ENCODE measurements at places on chromosomes 3 and 15.

DNA sequence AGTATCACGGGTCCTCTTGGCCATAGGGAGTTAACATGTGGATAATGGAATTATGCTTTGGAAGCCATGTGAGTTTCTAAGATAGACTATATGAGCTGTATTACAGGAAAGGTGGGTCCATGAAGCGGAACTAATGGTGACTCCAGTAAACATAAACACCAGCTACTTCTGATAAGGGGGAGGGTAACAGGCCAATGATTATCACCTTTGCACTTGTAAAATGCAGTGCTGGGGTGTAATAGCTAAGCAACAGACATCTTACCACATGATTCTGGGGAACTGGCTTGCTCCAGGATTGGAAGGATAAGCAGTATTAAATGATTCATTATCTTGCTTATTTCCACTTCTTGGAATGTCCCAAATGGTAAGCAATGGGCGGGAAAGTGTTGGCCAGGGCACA lies 61.4 kb upstream of the CD47 start:
- H3K27ac ChIP-seq = no peak overlapping the region
- H3K27me3 ChIP-seq = no peaks in the 10 kb centered on the region
- no peak overlapping the region for H3K4me3 ChIP-seq
- no peak for DNase-seq
- H3K36me3 ChIP-seq = no peaks in the 10 kb centered on the region
- no peaks in the 10 kb centered on the region for H3K4me1 ChIP-seq

- H3K27me3 ChIP-seq = no peaks in the 10 kb centered on the region
- H3K4me3 ChIP-seq = no peak overlapping the region
- no peaks in the 10 kb centered on the region for H3K4me1 ChIP-seq
Measured at GRCh38 chr15:83582381-83582780, 71.5 kb upstream of the ADAMTSL3 start.

DNA sequence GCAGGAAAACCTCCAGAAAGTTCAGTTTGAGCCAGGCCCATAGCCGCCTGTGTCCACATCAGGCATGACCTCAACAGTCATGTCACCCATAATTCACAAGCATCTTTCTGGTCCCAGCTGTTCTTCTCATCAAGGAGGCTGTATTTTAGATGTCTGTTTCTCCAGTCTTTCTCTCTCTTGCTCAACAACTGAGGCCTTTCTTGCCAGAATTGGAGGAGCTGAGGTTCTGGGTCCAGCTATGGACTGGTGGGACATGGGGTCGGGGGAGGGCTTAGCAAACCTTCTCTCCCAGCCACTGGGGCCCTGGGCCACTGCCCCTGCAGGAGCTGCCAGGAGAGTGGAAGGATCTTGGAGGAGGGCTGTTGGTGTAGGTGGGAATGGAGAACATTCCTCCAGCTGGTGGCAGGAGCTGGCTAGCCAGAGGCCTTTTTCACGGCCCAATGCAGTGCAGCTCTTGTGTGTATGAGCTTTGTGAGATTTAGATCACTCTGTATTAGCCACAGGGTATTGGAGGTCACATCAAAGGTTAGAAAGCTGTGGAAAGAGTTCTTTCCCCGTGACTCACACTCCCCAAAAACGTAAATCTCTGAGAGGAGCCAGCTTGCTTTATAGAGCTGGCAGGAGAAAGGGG lies 23.5 kb downstream of the MAGEF1 start:
- no peak overlapping the region for H3K27ac ChIP-seq
- H3K36me3 ChIP-seq = no peaks in the 10 kb centered on the region
- no peak for DNase-seq
- no peaks in the 10 kb centered on the region for H3K27me3 ChIP-seq

DNA sequence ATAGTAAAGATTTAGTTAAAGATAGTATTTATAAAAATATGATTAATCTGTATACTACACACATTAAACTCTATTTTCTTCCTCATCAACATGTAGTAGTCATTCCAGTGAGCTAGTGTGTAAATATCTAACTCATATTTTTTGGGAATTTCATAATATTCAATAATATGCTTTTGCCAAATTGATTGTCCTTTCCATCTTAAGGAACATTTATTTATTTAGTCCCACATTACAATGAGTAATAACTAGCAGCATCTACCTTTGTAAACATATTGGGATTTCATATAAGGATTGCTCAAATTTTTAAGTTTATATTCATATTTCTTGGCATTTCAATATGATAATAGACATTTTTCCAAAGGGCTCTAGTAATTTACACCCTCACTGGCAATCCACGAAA lies 53.9 kb upstream of the GOLGA8B start:
- H3K36me3 ChIP-seq = no peaks in the 10 kb centered on the region
- H3K27me3 ChIP-seq = no peaks in the 10 kb centered on the region
- no peak overlapping the region for H3K27ac ChIP-seq
- DNase-seq = no peak
- H3K4me1 ChIP-seq = no peaks in the 10 kb centered on the region

DNA sequence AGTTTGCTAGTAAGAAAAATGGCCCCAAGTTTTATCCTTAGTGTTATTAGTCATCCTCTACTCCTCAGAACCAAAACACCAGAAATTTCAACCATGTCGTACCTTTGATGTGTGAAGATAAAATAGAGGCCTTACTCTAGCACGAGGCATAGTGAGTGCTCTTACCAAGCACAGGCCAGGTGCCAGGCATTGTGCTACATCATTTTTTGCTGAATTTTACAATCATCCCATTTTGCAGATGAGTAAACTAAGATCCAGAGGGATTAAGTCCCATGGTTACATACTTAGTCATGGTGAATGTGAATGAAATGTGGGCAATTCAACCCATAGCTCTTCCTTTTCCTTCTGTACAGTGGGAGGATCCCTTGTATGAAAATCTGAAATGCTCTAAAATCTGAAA lies 15.2 kb downstream of the LMCD1 start:
- H3K36me3 ChIP-seq = no peaks in the 10 kb centered on the region
- no peak overlapping the region for H3K27ac ChIP-seq
- H3K4me3 ChIP-seq = no peak overlapping the region
- no peaks in the 10 kb centered on the region for H3K27me3 ChIP-seq

- no peak overlapping the region for H3K27ac ChIP-seq
- no peak for DNase-seq
- H3K27me3 ChIP-seq = no peaks in the 10 kb centered on the region
- no peaks in the 10 kb centered on the region for H3K4me1 ChIP-seq
- no peaks in the 10 kb centered on the region for H3K36me3 ChIP-seq
- H3K4me3 ChIP-seq = no peak overlapping the region
Measured at GRCh38 chr15:73593304-73594074, 39.7 kb downstream of the NPTN start.

DNA sequence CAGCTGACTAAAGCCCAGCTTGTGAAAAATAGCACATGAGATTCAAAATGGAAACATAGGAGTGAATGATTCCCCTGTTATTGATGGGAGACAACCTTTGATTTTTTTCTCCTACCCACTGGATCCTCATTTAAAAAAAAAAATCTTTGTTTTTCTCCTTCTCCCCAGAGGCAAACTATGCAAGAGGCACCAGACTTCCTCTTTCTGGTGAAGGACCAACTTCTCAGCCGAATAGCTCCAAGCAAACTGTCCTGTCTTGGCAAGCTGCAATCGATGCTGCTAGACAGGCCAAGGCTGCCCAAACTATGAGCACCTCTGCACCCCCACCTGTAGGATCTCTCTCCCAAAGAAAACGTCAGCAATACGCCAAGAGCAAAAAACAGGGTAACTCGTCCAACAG lies 2.6 kb downstream of the CACNA1D start:
- no peak overlapping the region for H3K27ac ChIP-seq
- H3K4me1 ChIP-seq = peaks cover 13% of the 10 kb centered on the region
- H3K36me3 ChIP-seq = no peaks in the 10 kb centered on the region
- H3K27me3 ChIP-seq = peaks cover 18% of the 10 kb centered on the region

GRCh38 chr15:99253381-99254090 lies 2.3 kb downstream of the LRRC28 start:
- peaks cover 5% of the 10 kb centered on the region for H3K4me1 ChIP-seq
- H3K27ac ChIP-seq = no peak overlapping the region
- H3K4me3 ChIP-seq = no peak overlapping the region
- no peak for DNase-seq
- no peaks in the 10 kb centered on the region for H3K27me3 ChIP-seq
- peaks cover 6% of the 10 kb centered on the region for H3K36me3 ChIP-seq

GRCh38 chr3:100063929-100064461 lies 50.3 kb downstream of the FILIP1L start:
- DNase-seq = no peak
- no peaks in the 10 kb centered on the region for H3K36me3 ChIP-seq
- H3K27me3 ChIP-seq = no peaks in the 10 kb centered on the region
- H3K4me1 ChIP-seq = no peaks in the 10 kb centered on the region
- H3K27ac ChIP-seq = no peak overlapping the region
- H3K4me3 ChIP-seq = no peak overlapping the region

- no peaks in the 10 kb centered on the region for H3K36me3 ChIP-seq
- H3K27ac ChIP-seq = no peak within 1 kb of the TSS
- H3K27me3 ChIP-seq = peaks cover 17% of the 10 kb centered on the region
- DNase-seq = no peak
- H3K4me3 ChIP-seq = no peak within 1 kb of the TSS
Measured at GRCh38 chr3:87792534-87793336, 266.1 kb downstream of the CGGBP1 start.

GRCh38 chr15:79673416-79674123 lies 223.2 kb downstream of the MTHFS start:
- no peak overlapping the region for H3K4me3 ChIP-seq
- H3K36me3 ChIP-seq = no peaks in the 10 kb centered on the region
- no peaks in the 10 kb centered on the region for H3K27me3 ChIP-seq

DNA sequence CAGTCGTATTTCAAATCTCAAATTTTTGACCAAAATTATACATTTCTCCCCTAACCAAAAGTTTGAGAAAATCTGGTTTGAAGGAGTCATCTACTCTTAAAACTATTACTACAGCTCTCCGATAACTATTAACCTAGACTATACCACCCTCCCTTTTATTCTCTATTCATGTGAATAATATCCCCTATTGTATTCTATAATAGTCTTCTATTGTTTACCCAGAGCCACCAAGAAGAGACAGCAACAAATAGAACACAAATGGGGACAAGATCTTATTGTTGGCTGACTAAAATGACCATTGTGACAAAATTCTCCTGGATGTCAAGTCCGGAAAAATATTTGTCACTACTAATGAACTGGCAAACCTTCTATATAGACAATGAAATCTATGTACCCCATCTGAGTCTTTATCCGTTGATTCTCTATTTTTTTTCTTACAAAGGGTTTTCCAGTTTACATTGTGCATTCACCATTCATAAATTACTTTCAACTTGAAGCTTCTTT lies 618.0 kb downstream of the CADM2 start:
- no peak overlapping the region for H3K4me3 ChIP-seq
- H3K27me3 ChIP-seq = no peaks in the 10 kb centered on the region
- no peaks in the 10 kb centered on the region for H3K4me1 ChIP-seq
- DNase-seq = no peak
- no peak overlapping the region for H3K27ac ChIP-seq

DNA sequence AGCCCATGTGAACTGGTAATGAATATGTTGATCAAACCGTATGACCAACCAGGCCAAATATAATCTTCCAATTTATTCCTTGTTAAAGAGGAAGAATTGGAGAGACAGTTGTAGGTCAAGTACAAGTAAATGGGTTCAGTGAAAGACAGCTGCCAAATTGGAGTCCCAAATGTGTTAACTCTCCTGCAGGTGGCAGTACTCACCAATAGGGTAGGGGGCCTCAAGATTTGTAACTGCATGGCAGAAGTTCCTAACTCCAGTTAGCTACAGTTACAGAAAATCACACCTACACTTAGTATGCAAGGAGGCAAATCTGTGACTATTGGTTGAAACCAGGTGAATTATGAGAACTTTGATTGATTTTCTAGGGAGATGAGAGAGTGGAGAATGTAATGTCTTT lies 278.0 kb downstream of the ZBBX start:
- H3K4me1 ChIP-seq = no peaks in the 10 kb centered on the region
- H3K27ac ChIP-seq = no peak overlapping the region
- H3K36me3 ChIP-seq = no peaks in the 10 kb centered on the region

DNA sequence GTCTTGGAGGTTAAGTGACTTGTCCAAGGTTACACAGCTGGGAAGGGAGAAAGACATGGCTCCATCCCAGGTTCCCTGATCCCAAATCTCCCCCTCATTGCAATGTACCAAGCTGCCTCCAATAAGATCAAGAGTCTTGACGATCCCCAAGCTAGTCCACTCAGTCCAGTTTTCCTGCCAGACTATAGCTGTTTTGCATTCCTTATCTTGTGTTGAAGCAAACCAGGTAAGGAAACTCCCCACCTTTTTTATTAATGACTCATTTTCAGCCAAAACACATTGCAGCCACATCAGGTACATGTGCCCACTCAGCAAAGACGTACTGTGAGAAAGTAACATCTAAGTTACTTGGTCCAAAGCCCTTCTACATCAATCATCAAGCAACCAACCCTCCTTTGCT lies 41.9 kb downstream of the LIPC start:
- no peak for DNase-seq
- no peaks in the 10 kb centered on the region for H3K27me3 ChIP-seq
- H3K36me3 ChIP-seq = no peaks in the 10 kb centered on the region

- no peaks in the 10 kb centered on the region for H3K27me3 ChIP-seq
- H3K27ac ChIP-seq = no peak overlapping the region
Measured at GRCh38 chr15:28974142-28974541, 88.4 kb downstream of the APBA2 start.

GRCh38 chr3:131082871-131083863 lies 56.5 kb downstream of the NEK11 start:
- H3K4me3 ChIP-seq = no peak overlapping the region
- no peak for DNase-seq
- H3K27ac ChIP-seq = no peak overlapping the region
- no peaks in the 10 kb centered on the region for H3K36me3 ChIP-seq

GRCh38 chr3:60086811-60087210 lies 1037.0 kb upstream of the CFAP20DC start:
- H3K4me1 ChIP-seq = no peaks in the 10 kb centered on the region
- H3K27me3 ChIP-seq = no peaks in the 10 kb centered on the region
- no peak overlapping the region for H3K27ac ChIP-seq
- H3K36me3 ChIP-seq = no peaks in the 10 kb centered on the region

- no peak for DNase-seq
- no peaks in the 10 kb centered on the region for H3K36me3 ChIP-seq
- H3K4me1 ChIP-seq = no peaks in the 10 kb centered on the region
- no peaks in the 10 kb centered on the region for H3K27me3 ChIP-seq
- H3K4me3 ChIP-seq = no peak overlapping the region
Measured at GRCh38 chr15:79394231-79394630, 37.9 kb upstream of the MINAR1 start.

GRCh38 chr3:187255314-187255713 lies 36.2 kb downstream of the MASP1 start:
- H3K27me3 ChIP-seq = no peaks in the 10 kb centered on the region
- H3K4me1 ChIP-seq = no peaks in the 10 kb centered on the region
- H3K36me3 ChIP-seq = no peaks in the 10 kb centered on the region
- no peak for DNase-seq
- H3K4me3 ChIP-seq = no peak overlapping the region

GRCh38 chr3:69200384-69201068 lies 78.1 kb upstream of the LMOD3 start:
- DNase-seq = no peak
- H3K4me3 ChIP-seq = peak overlapping the region; percentile 67
- H3K27me3 ChIP-seq = no peaks in the 10 kb centered on the region
- peak overlapping the region; percentile 65 for H3K27ac ChIP-seq

DNA sequence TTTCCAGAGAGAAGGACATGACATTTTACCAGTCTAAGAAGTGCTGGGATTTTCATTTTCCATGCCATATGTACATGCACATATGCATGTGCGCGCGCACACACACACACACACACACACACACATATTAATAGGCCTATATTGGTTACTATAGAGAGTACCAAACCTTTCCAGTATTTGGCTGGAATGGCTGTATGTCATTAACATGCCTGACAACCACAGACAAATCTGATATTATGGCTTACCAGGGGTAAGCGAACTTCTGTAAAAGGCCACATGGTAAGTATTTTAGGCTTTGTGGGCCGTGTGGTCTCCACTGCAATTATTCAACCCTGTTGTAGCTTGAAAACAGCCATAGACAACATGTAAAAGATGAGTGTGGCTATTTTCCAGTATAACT lies 97.2 kb upstream of the TSPAN3 start:
- H3K4me3 ChIP-seq = no peak overlapping the region
- no peaks in the 10 kb centered on the region for H3K27me3 ChIP-seq
- no peak overlapping the region for H3K27ac ChIP-seq
- no peaks in the 10 kb centered on the region for H3K36me3 ChIP-seq
- H3K4me1 ChIP-seq = no peaks in the 10 kb centered on the region

All from effector memory CD4-positive, alpha-beta T cell (primary cell).